ENCODE measurements at places on chromosomes 5 and 9. TPM values are rescaled to one million over a fixed set of nuclear protein-coding genes. Genes with fewer than 3 reads are reported as not detected.

Gene FGF1
- 1.6 TPM for polyA plus RNA-seq

Gene CDC20B
- polyA plus RNA-seq: not detected

Gene GRIN1
- polyA plus RNA-seq: not detected

Gene PCDHAC2
- polyA plus RNA-seq: 0.19 TPM

Measured in stomach (tissue), 19 donors.